ENCODE measurements at places on chromosomes 7 and 10. TPM values are rescaled to one million over a fixed set of nuclear protein-coding genes. Genes with fewer than 3 reads are reported as not detected.

Gene NPTX2
- not detected for total RNA-seq

Gene ZNF365
- not detected for total RNA-seq

GRCh38 chr7:22413211-22413610 lies 56.3 kb upstream of the RAPGEF5 start:
- DNase-seq = no peak
- H3K27me3 ChIP-seq = peaks cover 1% of the 10 kb centered on the region
- H3K4me1 ChIP-seq = no peaks in the 10 kb centered on the region
- H3K27ac ChIP-seq = no peak overlapping the region
- no peak overlapping the region for H3K4me3 ChIP-seq
- no peaks in the 10 kb centered on the region for H3K36me3 ChIP-seq

GRCh38 chr7:142876236-142876960 lies 9.1 kb downstream of the TRPV6 start:
- peaks cover 2% of the 10 kb centered on the region for H3K4me1 ChIP-seq
- H3K27ac ChIP-seq = no peak overlapping the region
- H3K4me3 ChIP-seq = no peak overlapping the region
- no peaks in the 10 kb centered on the region for H3K36me3 ChIP-seq
- no peak for DNase-seq
- H3K27me3 ChIP-seq = no peaks in the 10 kb centered on the region

DNA sequence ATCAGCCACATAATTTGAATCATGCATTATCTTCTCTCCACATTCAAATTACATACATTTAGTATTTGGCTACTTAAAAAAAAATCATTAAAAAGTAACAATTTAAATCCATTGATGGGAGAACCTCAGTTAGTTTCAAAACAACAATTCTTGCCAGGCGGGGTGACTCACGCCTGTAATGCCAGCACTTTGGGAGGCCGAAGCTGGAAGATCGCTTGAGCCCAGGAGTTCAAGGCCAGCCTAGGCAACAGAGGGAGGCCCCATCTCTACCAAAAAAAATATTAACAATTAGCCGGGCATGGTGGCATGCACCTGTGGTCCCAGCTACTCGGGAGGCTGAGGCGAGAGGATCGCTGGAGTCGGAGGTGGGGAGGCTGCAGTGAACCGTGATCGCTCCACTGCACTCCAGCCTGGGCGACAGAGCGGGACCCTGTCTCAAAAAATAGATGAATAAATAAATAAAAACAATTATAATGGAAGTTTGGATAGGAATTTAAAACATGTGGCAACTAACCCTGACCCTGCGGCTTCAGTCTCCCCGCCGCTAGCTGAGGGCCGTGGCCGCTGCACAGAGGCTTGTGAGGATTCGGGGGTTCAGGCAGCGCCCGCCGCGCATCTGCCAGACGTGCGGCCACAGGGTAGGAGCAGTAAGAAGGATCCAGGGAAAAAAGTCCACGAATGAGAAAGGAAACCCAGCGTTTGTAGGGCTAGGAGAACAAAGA lies 1.1 kb upstream of the CSGALNACT2 start:
- peak overlapping the region; percentile 94 for H3K27ac ChIP-seq
- no peak for DNase-seq
- no peaks in the 10 kb centered on the region for H3K36me3 ChIP-seq
- H3K27me3 ChIP-seq = no peaks in the 10 kb centered on the region
- peaks cover 24% of the 10 kb centered on the region for H3K4me1 ChIP-seq
